ENCODE measurements at places on chromosomes 2 and 18.

GRCh38 chr2:119659601-119660342, 19.2 kb upstream of the TMEM177 start:
- DNase-seq = peak; percentile 23

GRCh38 chr2:88296247-88296646, 126.1 kb downstream of the THNSL2 start:
- no peak for DNase-seq

DNA sequence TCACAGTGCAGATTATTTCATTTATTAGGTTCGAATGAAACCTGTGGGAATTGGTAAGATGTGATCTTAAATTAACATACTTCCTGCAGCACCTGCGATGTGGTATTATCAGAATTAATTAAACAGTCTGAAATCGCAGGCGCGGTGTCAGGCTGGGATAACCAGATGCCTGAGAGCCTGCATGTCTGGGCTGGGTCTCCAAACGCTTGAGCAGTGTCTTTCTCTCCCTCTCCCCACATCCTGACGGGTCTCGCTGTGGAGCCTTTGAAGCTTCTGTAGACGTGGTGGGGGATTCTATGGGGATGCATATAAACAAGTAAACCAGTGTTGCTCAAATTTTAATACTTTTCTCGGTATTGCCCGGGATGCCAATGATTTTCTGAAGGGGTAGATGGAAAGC, 366.2 kb upstream of the SPRED2 start:
- DNase-seq = no peak

GRCh38 chr2:119282996-119283511, 59.4 kb downstream of the STEAP3 start:
- no peak for DNase-seq

DNA sequence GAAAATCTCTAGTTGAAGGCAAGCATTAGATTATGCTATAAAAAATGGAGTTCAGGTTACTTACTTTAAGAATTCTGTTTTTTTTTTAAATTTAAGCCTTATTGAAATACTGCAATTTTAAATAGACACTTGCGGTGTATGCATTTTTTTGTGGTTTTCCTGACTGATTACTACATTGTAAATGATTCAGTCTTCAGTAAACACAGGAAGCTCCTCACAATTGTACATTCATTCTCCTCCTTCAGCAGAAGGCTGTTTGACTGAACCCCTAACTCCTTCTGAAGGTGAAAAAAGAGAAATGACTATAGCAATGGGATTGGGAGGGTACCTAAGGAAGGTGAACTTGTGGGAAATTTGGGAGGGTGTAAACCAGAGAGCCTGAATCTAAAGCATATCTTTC, 136.1 kb downstream of the GCA start:
- no peak for DNase-seq

DNA sequence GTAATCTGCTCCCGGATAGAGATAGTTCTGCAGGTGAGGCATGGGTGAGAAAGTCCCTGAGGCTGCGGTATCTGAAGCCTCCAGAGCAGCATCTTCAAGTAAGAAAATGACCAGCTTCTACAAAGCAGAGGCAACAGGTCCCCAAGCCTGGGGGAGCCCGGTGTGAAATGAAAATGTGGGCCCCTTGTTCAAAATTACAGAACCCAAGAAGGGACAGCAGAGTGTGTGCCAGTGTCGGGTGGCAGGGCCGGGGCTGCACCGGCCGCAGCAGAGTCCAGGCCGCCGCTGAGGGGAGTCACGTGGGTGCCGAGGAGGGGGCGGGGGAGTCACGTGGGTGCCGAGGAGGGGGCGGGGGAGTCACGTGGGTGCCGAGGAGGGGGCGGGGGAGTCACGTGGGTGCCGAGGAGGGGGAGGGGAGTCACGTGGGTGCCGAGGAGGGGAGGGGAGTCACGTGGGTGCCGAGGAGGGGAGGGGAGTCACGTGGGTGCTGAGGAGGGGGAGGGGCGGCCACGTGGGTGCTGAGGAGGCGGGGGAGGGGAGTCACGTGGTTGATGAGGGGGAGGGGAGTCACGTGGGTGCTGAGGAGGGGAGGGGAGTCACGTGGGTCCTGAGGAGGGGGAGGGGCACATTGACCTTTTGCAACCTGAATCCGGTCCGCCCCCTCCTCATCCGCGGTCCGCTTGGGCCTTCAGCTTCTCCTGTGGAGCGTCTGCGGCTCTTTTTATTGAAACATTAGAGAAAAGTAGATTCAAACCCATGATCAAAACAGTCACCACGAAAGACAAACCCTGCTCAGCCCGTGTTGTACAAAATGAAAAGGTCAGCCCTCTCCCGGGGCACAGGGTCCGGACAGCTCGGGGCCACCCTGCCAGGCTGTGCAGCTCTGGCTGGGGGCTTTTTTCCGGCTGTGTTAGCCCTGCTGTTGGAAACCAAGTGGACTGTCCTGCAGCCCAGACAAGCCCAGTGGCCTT, 10.4 kb downstream of the COLEC11 start:
- DNase-seq = no peak

GRCh38 chr2:111200333-111200881, 79.7 kb downstream of the BCL2L11 start:
- DNase-seq = no peak
